Chondrocyte (in vitro differentiated cells): ENCODE measurements at places on chromosomes 5 and 9. TPM values are rescaled to one million over a fixed set of nuclear protein-coding genes. Genes with fewer than 3 reads are reported as not detected.

The VLDLR gene
- total RNA-seq: 33.5 to 106 TPM (median 97.7 TPM) in 3 replicates

The CAMK4 gene
- total RNA-seq: 0.28 to 0.89 TPM (median 0.72 TPM) in 3 replicates

GRCh38 chr5:175797521-175798038 is 73.8 kb upstream of the CPLX2 start:
- H3K27ac ChIP-seq: no peak overlapping the region
- H3K4me1 ChIP-seq: peaks cover 6% of the 10 kb centered on the region
- no peaks in the 10 kb centered on the region for H3K36me3 ChIP-seq
- no peak for DNase-seq
- peaks cover 24% of the 10 kb centered on the region for H3K27me3 ChIP-seq

DNA sequence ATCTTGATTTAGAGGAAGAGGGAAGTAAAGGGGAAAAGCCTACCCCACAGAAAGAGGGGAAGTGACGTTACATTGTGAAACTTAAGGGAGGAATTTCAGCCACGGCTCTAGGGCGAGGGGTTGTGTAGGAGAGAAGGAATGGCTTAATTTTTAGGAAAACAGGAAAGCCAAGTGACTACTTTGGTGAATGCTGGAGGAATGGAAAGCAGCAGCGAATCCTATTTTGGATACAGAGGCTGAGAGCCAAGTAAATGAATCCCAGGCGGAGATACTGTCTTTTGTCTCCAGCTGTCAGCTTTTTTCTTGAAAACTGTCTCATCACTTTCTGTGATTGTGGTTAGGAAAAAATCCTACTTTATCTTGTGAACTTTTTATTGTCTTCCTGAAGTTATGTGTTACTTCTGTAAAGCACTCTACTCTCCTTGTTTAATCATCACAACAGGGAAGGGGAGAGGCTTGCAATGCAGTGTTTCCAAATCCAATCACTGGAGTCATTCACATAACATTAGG is 188.4 kb downstream of the TSSK1B start:
- H3K4me1 ChIP-seq: peaks cover 29% of the 10 kb centered on the region
- peak overlapping the region; percentile 9 for H3K27ac ChIP-seq
- no peak overlapping the region for H3K4me3 ChIP-seq
- no peak for DNase-seq
- H3K27me3 ChIP-seq: no peaks in the 10 kb centered on the region

GRCh38 chr9:92480291-92480771 is 2.0 kb downstream of the ASPN start:
- DNase-seq: no peak
- peaks cover 83% of the 10 kb centered on the region for H3K4me1 ChIP-seq
- peaks cover 6% of the 10 kb centered on the region for H3K36me3 ChIP-seq
- H3K4me3 ChIP-seq: peak overlapping the region; percentile 76
- peak overlapping the region; percentile 97 for H3K27ac ChIP-seq

The GRIN3A gene
- total RNA-seq: not detected in 3 replicates

DNA sequence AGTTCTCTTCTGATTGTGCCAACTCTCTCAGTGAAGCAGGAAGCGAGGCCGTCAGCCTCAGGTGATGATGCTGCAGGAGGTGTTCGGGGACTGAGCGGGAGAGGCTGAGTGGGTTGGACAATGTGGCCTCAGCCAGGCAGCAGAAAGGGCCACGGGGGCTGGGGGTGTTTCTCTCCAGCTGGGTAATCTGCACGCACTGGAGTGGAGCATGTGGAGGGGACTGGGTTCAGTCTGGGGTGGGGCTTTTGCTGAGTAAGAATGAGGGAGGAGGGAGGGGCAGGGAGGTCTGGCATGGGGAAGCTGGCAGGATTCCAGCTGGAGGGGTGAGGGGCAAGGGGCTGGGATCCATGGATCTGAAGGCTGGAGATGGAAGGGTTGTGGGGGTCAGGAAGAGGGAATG is 60.8 kb upstream of the PHYKPL start:
- H3K4me1 ChIP-seq: peaks cover 6% of the 10 kb centered on the region
- H3K36me3 ChIP-seq: no peaks in the 10 kb centered on the region
- H3K27me3 ChIP-seq: peaks cover 42% of the 10 kb centered on the region
- no peak overlapping the region for H3K4me3 ChIP-seq
- H3K27ac ChIP-seq: no peak overlapping the region

DNA sequence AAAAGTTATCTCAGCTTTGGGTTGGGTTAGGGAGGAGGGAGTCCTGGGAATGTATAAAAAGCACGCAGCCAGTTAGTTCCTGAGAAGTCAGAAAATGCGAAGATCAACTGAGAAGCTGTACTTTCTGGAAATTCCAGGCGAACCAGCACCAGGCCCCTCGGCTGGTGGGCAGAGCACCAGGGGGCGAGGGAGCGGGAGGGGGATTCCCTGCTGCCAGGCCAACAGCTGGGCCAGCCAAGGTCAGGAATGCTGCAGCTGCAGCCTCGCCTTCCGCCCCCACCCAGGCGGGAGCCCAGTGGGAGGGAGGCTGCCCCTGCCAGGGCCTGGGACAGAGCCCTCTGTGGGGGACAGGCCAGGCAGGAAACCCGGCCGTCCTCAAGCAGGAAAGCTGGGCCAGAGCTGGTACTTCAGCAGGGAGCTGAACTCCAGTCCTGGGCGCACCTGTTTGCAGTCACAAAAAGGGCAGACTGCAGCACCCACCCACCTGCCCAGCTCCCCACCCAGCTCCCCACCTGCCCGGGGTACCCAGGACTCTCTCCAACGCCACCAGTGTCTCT is 35.5 kb downstream of the VAV2 start:
- H3K36me3 ChIP-seq: no peaks in the 10 kb centered on the region
- peak; percentile 77 for DNase-seq
- peak overlapping the region; percentile 57 for H3K4me3 ChIP-seq
- no peaks in the 10 kb centered on the region for H3K27me3 ChIP-seq

DNA sequence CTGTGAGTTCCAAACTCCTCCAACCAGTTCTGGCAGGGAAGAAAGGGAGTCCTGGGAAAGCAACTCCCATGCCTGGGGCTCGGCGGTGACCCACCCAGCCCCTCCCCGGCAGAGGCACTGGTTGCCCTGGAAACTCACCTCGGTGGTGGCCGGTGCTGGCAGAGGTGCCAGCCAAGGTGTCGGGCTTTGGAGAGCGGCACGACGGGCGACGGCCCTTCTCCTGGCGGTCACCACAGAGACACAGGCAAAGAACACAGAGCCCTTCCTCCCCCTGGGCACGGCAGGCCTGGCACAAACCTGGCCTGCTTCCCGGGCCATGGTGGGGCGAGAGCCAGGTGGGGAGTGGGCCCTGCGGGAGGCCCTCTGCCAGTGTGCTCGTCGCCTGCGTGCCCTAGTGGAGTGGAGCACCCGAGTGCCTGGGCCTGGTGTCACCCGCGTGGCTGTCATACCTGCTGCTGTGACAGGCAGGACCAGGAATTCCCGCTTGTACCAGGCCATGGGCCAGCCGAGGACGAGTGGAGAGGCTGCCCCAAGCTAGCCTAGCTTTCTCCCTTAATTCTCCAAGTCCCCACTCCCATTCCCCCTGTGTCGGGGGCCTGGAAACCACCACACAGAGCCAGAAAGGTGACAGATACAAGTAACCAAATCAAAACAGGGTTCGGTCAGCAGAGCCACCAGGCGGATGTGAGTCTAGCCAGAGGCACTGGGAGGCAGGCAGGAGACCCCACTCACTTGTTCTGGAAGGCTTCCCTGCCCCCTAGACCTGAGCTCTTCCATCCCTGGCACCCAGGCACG is 8.2 kb upstream of the RALGDS start:
- H3K36me3 ChIP-seq: peaks cover 1% of the 10 kb centered on the region
- no peak overlapping the region for H3K4me3 ChIP-seq
- DNase-seq: no peak
- no peak overlapping the region for H3K27ac ChIP-seq
- H3K27me3 ChIP-seq: peaks cover 15% of the 10 kb centered on the region

- H3K36me3 ChIP-seq: no peaks in the 10 kb centered on the region
- H3K4me3 ChIP-seq: no peak overlapping the region
- peak overlapping the region; percentile 85 for H3K27ac ChIP-seq
- H3K27me3 ChIP-seq: no peaks in the 10 kb centered on the region
- DNase-seq: no peak
These were observed 78.4 kb downstream of the RXRA start for GRCh38 chr9:134404376-134405358.

The AQP3 gene
- 3.6 to 4.0 TPM (median 3.6 TPM) in 3 replicates for total RNA-seq

The SLF1 gene
- 2.6 to 5.4 TPM (median 3.9 TPM) in 3 replicates for total RNA-seq

DNA sequence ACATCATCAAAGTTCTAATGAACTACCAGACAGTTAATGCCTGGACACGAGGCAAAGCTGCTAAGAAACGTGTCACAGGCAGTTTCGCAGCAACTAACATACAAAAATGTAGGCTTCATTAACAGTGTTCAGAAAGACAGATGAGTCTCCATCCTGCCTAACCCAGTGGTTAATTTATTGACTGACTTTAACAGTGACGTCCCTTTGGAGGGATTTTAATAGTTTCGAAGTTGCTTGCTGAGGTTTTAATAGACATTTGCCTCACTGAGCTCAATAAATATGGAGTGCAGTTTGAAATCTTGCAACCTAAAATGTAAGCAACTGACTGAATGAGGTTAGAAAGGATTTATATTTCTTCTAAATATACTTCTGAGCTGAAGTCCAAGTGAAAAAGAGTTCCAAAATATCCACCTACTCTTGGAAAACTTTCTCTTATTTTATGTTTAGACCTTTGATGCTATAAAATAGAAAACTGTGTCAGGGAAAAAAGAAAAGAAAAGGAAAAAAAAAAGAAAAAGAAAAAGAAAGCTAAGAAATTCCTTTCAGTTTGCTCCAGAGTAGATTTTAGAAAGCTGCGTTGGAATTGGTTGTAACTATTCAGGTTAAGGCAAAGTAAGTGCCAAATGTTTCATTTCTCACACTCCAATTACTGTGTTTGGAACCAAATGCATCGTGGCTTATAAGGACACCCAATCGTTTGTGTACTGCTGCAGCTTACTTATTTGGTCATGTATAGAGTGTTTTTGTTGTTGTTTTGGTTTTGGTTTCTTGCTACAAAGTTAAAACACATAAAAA is 2016.6 kb downstream of the MAT2B start:
- H3K4me3 ChIP-seq: no peak overlapping the region
- no peak for DNase-seq
- no peaks in the 10 kb centered on the region for H3K36me3 ChIP-seq
- H3K27ac ChIP-seq: no peak overlapping the region
